Stimulated activated naive CD8-positive, alpha-beta T cell treated with anti-CD3 and anti-CD28 coated beads, Interleukin-15, amount 100 ng/mL, for 72 hours (primary cell): ENCODE measurements at places on chromosomes 1 and 21.

DNA sequence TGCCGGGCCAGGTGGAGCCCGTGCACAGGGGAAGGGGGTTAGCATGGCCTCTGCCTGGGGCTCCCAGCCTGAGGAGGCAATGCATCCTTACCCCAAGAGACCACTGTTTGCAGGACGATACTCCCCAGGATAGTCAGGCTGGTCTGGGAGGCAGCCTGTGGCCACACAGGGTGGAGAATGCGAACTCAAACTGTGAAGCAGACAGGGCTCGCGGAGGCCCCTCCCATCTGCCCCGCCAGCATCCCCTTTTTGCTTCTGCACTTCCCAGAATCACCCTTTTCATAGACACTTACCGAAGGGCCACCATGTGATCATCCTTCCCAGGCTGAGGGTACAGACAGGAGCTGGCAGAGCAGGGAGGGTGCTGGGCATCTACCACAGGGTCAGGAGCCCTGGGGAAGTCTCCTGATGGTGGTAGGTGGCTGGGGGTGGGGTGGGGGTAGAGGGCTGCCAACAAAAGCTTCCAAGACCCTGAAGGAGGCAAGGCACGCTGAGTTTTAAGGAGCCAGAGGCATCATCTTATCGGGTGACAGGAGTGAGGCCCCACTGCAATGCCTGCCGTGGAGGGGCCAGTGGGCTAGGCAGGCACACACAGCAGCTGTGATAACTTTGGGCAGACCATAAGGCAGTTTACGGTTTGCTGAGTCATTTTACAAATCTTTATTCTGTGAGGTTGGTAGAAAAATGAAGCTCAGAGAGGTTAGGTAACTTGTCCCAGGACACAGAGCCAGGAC lies 31.3 kb upstream of the BTG2 start:
- DNase-seq, result no peak

DNA sequence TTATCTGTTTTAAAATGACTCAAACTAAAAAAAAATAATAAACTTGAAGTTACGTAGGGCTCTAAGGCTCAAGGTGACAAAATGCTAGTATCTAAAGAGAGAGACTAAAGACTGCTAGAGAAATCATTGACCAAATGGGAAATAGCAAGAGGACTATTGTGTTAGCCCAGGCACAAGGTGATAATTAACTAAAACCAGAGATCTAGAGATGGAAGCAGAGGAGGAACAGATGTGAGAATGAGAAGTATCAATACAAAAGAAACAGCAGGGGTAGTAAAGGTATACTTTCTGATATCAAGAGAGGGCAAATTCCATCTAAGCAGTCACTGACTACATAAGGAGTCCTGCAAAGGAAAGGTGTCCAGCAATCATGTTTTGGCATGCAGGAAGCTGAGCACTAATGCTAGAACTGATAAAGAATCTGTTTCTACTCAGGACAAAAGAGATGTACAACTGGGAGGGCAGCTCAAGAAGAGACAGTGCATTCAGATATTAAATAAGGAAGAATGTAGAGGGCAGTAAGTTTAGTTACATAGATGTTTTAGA lies 100.2 kb upstream of the GNG4 start:
- DNase-seq, result no peak

DNA sequence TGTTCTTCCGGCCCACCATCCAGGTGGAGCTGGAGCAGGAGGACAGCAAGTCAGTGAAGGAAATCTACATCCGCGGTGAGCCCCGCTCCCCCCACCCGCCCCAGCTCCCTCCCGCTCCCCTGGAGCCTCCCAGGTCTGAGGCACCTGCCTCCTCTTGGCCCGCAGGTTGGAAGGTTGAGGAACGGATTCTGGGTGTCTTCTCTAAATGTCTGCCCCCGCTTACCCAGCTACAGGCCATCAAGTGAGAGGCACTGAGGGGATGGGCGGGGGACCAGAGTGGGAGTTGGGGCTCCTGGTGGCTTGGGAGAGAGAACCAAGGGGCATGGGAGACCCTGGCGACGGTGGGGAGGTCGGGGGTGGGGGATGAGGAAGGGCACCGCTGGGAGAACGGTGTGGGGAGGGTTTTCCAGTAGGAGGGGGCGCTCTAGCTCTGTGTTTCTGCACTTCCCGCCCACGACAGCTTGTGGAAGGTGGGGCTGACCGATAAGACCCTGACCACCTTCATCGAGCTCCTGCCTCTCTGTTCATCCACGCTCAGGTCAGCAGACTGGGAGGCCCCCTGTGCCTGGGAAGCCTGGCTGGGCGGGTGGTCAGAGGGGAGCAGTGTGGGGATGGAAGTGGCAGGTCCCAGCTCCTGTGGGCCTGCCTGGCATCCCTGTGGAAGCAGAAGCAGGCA lies 4.2 kb downstream of the LRRC71 start:
- no peak for DNase-seq

- DNase-seq, result no peak
Observed at GRCh38 chr1:157360023-157360390, 192.3 kb downstream of the FCRL5 start.

- DNase-seq, result no peak
Observed at GRCh38 chr1:228494391-228494790, 7.2 kb downstream of the RNF187 start.
